ENCODE measurements at places on chromosomes 1 and 21. TPM values are rescaled to one million over a fixed set of nuclear protein-coding genes. Genes with fewer than 3 reads are reported as not detected.

Gene DCST2
- 0.64 TPM for total RNA-seq

Gene NR5A2
- total RNA-seq = not detected

Gene DMBX1
- not detected for total RNA-seq

Gene OR6N1
- not detected for total RNA-seq

Gene SYT6
- 4.2 TPM for total RNA-seq

Gene ANKRD35
- total RNA-seq = 8.4 TPM

Gene CASQ2
- 11.2 TPM for total RNA-seq

Gene SAMD11
- total RNA-seq = 11.8 TPM

Gene SLC6A9
- total RNA-seq = 11.5 TPM

Gene VSIG8
- total RNA-seq = 0.33 TPM

Gene LRRC39
- 7.9 TPM for total RNA-seq

Gene IVL
- total RNA-seq = not detected

Gene CELSR2
- total RNA-seq = 187 TPM

Gene TRABD2B
- 0.38 TPM for total RNA-seq

DNA sequence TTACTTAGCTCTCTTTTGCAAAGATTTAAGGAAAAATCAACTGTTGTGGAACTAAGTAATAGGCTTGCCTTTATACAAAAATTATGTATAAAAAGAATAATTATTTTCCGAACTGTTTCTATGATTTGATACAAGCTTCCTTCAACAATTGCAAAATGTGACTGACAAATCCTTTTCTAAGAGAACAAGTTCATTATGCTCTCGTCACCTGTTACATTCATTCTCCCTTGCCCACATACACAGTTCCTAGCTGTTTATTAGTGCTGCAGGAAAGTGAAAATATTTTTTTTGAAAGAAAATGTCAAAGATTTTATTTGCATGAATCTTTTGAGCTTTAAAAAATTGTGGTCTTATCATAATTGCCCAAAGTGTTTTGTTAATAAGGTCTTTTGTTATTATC lies 466.2 kb downstream of the USP25 start:
- DNase-seq = no peak

GRCh38 chr1:6275826-6276782 lies 15.2 kb upstream of the GPR153 start:
- peak; percentile 32 for DNase-seq

- no peak for DNase-seq
Observed at GRCh38 chr21:14977814-14978213, 87.0 kb downstream of the NRIP1 start.

GRCh38 chr1:60895701-60896100 lies 186.7 kb upstream of the NFIA start:
- DNase-seq = no peak

- DNase-seq = no peak
Observed at GRCh38 chr21:27371115-27371974, 404.5 kb upstream of the ADAMTS5 start.

DNA sequence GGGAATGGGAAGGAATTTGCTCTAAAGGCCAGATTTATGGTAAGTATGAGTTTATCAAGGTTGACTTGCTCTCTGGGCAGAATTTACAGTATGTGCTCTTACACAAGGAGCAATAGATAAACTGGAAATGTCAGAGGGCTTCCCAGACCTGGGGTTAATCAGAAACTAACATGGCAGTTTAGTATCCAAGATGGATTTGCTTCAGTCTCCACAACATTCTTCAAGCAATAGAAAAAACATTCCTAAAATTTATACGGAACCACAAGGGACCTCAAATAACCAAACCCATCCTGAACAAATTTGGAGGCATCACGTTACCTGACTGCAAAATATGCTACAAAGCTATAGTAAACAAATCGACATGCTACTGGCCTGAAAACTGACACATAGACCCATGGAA lies 606.7 kb upstream of the CHRM3 start:
- DNase-seq = no peak

GRCh38 chr1:91381844-91382243 lies 22.8 kb downstream of the HFM1 start:
- no peak for DNase-seq

GRCh38 chr21:39796466-39796865 lies 51.5 kb downstream of the IGSF5 start:
- DNase-seq = no peak

DNA sequence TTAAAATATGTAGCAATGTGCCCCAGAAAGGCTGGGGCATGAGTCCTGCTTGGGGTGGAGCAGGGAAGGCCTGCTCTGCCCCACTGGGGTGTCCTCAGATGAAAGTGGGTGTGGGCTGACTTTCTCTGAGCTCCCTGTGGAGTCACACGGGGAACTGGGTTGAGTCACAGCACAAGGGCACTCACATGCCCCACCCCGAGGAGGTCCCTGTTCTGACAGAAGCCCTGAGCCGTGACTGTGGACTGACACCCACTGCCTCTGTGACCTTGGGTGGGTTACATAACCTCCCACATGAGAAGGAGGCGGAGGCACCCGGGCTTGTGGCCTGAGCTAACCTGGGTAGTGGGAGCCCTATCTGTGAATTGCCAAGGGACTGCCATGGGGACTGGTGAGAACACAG lies 52.5 kb upstream of the TINAGL1 start:
- DNase-seq = no peak

- no peak for DNase-seq
Observed at GRCh38 chr1:226690460-226690982, 48.6 kb downstream of the ITPKB start.

DNA sequence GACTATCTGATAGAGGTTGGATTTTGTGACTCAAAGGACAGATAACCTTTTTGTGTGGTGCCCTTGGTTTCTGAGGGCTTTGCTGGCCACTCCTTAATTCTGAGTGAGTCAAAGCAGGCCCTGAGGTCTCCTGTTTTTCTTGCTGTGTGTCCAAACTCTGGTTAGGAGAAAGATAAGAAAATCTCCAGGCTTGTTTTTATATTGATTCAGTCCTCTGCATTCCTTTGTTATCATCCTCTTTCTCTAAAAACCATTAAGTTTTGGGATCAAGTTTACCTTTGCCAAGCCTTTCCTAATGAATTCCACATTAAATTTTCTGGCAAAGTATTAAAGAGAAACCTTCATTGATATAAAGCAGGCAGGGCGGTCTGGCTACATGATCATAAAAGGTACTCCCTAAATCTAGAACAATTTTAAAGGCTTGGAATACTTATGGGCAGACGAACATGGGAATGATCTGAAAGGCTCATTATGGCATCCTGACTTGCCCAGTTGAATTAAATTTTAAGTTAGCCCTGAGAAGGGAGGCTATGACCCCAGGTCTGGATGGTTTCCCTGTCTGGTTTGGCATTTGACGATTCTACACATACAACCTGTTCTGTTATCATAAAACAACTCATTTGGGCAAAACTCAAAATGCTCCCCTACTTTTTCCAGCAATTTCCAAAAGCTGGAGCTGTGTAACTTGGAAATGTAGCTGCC lies 20.8 kb downstream of the ZBTB8B start:
- DNase-seq = no peak

GRCh38 chr1:161367684-161368400 lies at the start of gene CFAP126:
Gene CFAP126, minus strand, starts transcription at chr1:161367876. Its CDS starts 8 bp downstream, at chr1:161367868.
- peak; percentile 71 for DNase-seq

- DNase-seq = no peak
Observed at GRCh38 chr1:81758181-81758580, 42.6 kb upstream of the ADGRL2 start.

- no peak for DNase-seq
Observed at GRCh38 chr1:161908264-161908663, 115.4 kb downstream of the OLFML2B start.

GRCh38 chr1:18874600-18874999 lies 15.1 kb upstream of the TAS1R2 start:
- no peak for DNase-seq

GRCh38 chr1:109629372-109630030 lies 9.9 kb downstream of the AMPD2 start:
- DNase-seq = no peak

DNA sequence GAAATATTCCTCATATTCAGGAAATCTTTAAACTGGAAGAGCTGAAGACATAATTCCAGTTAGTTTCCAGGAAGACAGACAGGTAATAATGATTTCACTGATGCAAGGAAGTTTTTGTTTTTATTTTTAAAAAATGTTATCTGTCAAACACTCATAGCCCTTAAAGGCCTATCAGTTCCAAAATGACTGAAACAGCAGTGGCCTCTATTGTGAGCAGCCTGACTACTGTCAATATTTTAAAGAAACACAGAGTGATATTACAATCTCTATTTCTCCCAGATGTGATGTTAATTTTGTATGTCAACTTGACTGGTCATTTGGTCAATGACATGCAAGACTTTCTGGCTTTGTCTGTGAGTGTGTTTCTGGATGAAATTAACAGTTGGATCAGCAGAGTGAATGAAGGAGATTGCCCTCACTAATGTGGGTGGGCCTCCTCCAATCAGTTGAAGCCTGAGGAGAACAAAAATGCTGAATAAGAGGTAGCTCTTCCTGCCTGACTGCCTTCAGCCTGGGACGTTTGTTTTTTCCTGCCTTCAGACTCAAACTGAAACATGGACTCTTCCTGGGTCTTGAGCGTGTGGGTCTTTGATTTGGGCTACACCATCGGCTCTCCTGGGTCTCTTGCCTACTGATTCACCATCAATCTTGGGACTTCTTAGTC lies 31.3 kb upstream of the SLC30A10 start:
- DNase-seq = no peak

DNA sequence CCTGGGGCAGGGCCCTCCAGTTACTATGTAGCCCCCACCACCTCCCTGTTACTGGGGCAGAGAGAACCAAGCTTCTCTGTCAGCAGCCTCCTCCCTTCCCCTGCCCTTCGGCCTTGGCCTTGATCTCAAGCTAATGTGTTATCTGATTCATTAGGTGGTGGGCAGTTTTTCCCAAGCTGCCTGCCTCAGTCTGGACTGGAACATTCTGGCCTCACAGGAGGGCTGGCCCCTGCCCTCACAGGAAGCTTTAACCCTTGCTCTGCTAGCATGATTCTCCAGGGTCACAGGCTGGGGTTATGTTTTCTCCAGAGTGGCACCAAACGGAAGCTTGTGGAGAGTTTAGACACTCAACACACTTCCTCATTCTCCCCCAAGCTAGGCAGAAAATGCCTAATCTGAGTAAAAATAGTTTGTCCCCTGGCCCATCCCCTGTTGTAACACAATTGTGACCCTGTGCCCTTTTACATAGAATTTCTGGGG lies 37.2 kb upstream of the SLC6A9 start:
- no peak for DNase-seq

DNA sequence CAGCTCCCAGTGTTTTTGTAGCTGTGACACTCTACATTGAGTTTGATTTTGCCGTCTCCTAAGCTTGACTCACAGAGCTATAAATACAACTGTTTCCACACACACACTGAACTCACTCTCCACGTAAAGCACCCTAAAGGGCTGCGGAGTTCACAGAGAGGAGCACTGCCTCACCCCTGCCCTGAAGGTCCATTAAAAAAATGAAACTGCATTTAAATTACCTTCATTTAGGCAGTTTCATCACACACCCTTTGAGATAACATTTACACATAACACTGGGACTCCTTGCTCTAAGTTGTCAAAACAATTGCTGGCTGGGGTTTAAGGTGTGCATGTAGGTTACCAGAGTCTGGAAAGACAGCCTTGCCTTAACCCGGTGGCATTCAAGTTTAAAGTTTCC lies 137.1 kb upstream of the MAGI3 start:
- DNase-seq = no peak

GRCh38 chr1:24594328-24594598 lies 38.4 kb downstream of the NCMAP start:
- DNase-seq = no peak

DNA sequence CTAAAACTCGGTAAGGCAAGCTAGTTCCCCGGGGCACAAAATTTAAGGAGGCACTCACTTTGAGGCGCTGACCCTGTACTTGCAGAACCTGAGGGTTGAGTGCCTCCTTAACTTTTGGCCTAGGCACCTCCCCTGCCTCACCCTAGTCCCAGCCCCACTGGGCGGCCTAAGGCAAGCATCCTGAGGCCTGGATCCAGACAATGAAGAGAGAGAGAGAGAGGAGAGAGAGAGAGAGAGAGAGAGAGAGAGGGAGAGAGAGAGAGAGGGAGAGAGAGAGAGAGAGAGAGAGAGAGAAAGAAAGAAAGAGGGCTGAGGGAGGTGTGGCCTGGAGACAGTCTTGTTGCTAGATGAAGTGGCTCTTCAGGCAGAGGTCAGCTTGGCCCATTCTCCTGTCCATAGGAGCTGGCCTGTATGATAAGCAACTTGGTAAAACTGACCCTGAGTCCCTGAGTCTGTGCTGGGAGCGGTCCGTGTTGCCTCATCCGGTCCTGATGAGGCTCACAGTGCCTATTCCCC lies 7.4 kb upstream of the LRRN2 start:
- no peak for DNase-seq

GRCh38 chr1:201319631-201320030 lies 36.3 kb downstream of the PKP1 start:
- no peak for DNase-seq

DNA sequence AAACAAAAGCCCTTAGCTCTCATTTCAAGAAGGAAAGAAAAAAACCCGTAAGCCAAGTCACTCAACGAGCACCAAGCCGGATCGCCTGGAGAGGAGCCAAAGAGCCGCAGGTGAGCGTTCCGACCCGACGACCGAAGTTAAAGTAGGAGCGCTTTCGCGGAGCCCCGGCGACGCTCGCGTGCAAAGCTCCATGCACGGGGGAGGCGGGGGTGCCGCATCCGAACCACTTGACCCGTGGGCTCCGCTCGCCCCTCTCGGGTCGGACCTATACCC lies 382 bp downstream of the GPBP1L1 start:
- DNase-seq = peak; percentile 35

GRCh38 chr21:27466140-27466539 lies 499.3 kb upstream of the ADAMTS5 start:
- no peak for DNase-seq

DNA sequence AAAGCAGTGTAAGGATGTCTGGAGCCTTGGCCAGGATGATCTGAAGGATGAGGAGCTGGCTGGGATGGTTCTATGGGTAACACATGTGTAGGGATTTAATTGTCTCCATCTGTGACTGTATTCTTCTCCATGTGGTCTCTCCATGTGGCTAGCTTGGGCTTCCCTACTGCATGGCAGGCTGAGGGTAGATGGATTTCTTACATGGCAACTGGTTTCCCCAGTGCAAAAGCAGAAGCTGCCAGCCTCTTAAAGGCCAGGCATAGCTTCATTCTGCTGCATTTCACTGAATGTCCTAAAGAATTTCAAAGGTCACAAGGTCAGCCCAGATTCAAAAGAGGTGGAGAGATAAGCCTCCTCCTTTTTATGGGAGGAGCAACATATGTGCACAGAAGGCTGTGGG lies 61.7 kb downstream of the XCL2 start:
- DNase-seq = no peak

DNA sequence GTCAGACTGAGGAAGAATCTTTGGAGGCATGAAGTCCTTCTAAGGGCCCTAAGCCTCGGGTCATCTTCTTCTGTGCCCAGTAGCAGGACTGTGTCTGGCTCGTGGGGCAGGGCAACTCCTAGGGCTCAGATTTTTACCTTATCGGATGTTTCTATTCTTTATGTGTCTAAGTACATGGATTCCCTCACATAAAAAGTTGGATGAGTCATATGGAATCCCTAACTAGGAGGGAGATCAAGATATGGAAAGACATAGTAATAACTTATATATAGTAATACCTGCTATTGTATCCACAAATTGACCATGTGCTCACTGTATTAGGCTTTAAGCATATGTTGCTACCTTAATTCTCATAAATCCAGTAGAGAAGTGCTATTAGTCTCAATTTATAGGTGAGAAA lies 364.5 kb upstream of the CAMK1G start:
- DNase-seq = no peak
